SHP77 (cell line): ENCODE measurements at places on chromosomes 12 and 14.

DNA sequence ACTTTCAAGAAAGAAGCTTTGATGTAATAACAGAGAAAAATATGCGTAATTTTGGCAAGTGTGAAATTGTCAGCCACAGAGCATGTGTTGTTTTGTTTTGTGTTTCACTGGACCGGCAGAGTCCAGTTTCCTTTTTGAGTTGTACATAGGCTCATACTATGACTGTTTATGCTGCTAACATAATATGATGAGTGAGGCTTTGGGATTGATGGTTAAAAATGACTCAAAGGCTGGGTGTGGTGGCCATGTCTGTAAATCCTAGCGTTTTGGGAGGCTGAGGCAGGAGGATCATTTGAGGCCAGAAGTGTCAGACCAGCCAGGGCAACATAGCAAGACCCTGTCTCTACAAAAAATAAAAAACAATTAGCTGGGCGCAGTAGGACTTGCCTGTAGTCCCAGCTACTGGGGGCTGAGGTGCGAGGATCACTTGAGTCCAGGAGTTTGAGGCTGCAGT lies 487.9 kb downstream of the PCNX1 start:
- no peak for DNase-seq

- DNase-seq: no peak
Observed at GRCh38 chr12:88327276-88327675, 185.2 kb downstream of the TMTC3 start.

GRCh38 chr14:86708846-86709339 lies 1178.9 kb downstream of the FLRT2 start:
- no peak for DNase-seq

DNA sequence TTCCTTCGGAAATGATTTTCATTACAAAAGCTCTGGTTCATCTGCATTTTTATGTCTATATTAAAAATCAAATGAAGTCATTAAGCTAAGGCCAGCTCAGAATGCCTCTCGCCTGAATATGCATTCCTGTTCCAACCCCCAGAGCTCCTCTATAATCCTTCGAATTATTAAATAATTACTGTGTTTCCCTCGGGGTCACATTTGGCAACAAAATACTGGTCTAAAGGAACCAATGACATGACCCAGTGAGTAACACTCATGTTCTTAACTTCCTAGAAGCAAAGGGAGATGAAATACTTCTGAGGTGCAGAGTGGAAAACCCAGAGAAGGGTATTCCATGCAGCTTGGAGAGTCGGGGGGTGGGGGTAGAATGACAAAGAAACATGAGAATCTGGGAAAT lies 68.3 kb downstream of the FOXN3 start:
- no peak for DNase-seq

GRCh38 chr12:115912440-115912839 lies 365.1 kb downstream of the MED13L start:
- DNase-seq: no peak

GRCh38 chr14:104437703-104438102 lies 141.9 kb upstream of the C14orf180 start:
- no peak for DNase-seq
